Stimulated activated naive CD8-positive, alpha-beta T cell treated with anti-CD3 and anti-CD28 coated beads, Interleukin-15, amount 100 ng/mL, for 72 hours (primary cell): ENCODE measurements at places on chromosomes 1 and 21.

DNA sequence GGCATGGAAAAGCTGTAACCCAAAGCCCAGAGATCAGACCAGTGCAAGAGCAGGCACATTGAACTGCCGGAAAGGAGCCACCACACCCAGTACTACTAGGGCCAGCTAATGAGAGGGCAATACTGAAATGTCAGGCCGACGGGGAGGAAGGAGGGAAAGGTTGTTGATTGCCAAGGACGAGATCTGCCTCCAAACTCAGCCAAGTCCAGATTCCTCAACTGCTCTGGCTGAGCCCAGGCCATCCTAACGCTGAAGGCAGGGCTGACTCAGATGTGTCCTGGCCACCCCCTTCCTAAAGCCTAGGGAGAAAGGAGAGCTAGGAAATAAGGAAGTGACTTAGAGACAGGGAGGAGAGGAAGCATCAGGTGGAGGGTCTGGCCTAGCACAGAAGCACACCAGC is 42.1 kb upstream of the IPO9 start:
- DNase-seq, result no peak

DNA sequence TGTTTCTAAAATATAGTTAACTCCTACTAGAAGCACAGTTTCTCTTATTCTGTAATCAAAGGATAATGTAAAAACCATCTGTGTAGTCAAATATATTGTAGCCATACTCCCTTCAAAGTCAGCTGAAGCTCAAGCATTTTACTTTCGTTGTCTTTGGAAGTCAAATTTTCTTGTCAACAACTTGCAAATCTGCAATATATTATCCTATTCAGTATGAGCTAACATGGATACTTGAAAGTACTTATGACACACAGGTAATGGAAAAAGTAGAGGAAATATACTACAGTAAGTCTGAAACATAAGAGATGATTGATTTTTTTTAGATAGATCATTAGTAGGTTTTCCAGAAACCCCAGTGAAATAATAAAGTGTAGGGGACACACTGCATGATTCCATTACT is 121.5 kb downstream of the COL24A1 start:
- DNase-seq, result no peak

GRCh38 chr1:63864224-63864641 is 90.4 kb downstream of the ROR1 start:
- DNase-seq, result no peak

- DNase-seq, result no peak
Measured at GRCh38 chr1:8520483-8520966, 202.6 kb downstream of the SLC45A1 start.

- no peak for DNase-seq
Measured at GRCh38 chr1:117655220-117655577, 49.4 kb downstream of the TENT5C start.

DNA sequence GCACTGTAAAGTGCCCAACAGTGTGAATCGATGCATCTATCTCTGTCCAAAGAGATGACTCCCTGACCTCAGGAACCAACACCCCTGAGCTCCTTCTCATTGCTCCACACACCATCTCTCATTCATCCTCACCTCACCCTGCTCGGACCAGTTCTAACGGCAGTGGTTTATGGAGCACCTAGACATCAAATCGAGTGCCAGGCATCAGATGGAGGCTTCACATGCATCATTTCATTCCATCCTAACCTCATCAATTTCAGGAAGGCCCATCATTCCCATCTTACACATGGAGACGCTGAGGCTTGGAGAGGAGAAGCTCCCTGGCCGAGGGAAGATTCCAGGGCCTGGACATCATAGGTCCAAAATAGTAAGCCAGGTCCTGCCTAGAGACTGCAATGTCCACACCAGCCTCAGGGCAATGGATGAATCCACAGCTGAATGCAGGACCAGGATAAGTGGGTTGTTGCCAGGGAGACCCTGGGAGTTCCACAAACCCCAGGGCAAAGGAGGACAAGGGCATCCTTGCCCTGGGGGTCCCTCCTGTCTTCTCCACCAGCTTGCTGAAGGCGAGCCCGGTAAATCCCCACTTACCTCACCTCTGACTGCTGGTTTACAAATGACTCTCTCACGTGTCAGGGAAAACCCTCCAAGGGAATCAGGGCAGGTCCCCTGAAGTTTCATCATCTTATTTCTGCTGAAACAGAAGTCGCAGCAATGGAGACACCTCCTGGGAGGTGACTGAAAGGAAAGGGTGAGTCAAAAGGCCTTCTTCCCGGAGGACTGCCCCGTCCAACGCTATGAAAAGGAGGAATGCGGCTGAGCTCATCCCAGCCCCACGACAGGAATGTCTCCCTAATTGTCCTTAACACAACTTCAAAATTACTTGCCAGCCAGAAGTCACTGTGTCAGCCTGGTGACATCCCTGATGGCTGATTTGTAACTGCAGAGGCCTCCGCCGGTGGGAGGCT is 9.0 kb upstream of the IFFO2 start:
- DNase-seq, result peak; percentile 25

- DNase-seq, result no peak
Measured at GRCh38 chr1:172833954-172834353, 175.1 kb downstream of the FASLG start.

DNA sequence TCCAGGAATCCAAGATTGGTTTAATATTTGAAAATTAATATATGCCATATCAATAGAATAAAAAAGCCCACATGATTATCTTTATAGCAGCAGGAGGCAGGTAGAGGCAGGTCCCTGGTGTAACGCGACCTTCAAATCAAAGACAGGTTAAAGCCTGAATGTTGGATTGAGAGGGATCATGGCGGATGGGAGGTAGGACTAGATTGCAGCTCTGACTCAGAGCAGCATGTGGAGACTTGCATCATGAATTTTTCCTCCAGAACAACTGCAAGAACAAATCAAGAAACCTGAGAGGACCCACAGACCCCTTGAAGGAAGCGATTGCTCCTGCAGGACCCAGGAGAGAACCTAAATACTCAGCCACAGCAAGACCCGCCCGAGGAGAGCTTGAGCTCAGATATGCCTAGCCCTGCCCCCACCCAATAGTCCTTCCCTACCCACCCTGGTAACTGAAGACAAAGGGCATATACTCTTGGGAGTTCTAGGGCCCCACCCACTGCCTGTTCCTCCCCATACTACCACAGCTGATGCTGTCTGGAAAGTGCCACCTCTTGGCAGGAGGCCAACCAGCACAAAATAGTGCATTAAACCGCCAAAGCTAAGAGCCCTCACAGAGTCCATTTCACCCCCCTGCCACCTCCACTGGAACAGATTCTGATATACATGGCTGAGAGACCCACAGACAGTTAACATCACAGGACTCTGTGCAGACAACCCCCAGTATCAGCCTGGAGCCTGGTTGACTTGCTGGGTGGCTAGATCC is 19.5 kb downstream of the S100B start:
- no peak for DNase-seq

GRCh38 chr1:147585640-147586383 is 44.5 kb downstream of the BCL9 start:
- no peak for DNase-seq

- DNase-seq, result no peak
Measured at GRCh38 chr1:161199506-161200139, 769 bp upstream of the ADAMTS4 start.

GRCh38 chr1:205706601-205707502 is 26.5 kb upstream of the SLC45A3 start:
- no peak for DNase-seq

DNA sequence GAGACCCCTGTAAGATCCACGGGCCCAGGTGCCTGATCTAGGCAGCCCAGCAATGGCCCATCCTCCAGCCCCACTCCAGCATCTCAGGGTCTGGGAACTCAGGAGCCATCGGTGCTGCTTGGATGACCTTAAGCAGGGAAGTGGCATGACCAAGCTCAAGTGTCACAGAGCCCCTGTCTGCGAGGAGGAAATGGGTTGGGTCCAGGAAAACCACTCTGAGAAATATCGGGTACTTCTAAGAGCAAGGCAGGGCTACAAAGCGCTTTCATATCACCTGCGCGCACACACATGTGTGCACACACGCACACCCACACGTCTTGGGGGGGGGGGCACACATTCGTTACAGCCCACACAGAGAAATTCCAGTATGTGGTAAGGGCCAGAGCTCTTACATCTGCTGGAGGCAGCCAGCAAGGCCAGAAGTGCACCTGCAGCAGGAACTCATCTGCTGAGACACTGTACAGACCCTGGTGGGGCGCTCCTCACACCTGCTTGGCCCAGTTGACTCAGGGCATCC is 32.6 kb upstream of the SPOCD1 start:
- DNase-seq, result peak; percentile 39

DNA sequence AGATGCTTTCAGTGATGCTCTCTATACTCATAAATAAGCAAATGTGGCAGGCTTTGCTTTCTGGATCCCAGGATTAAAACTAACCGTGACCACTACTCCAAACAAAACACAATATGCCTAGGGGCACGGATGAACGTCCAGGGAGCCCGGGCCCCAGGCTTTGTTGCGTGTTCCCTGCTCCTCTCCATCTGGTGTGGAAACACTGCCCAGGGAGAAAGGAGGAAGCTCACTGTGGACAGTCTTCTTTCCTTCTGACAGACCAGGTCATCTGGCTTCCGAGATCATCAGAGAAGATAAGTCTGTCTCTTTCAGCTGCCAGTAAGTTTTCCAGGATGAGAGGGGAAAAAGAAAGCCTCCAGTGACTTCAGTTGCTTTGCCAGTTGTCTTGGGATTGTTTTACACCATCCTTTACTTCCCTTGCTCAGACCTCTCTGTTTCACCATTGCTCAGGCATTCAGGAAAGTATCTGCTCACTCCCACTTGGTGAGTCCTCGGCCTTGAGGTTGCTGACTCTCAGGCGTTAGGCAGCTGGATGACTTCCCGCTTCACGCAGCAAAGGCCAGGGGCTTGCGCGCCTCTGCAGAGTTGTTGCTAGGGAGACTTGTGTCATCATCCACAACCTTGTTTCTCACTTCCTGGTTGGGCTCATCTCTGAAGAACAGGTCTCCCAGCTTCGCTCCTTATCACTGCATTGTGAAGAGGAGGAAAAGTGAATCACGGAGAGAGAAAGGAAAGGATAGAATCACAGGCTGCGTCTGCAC is 20.6 kb upstream of the PGD start:
- no peak for DNase-seq

DNA sequence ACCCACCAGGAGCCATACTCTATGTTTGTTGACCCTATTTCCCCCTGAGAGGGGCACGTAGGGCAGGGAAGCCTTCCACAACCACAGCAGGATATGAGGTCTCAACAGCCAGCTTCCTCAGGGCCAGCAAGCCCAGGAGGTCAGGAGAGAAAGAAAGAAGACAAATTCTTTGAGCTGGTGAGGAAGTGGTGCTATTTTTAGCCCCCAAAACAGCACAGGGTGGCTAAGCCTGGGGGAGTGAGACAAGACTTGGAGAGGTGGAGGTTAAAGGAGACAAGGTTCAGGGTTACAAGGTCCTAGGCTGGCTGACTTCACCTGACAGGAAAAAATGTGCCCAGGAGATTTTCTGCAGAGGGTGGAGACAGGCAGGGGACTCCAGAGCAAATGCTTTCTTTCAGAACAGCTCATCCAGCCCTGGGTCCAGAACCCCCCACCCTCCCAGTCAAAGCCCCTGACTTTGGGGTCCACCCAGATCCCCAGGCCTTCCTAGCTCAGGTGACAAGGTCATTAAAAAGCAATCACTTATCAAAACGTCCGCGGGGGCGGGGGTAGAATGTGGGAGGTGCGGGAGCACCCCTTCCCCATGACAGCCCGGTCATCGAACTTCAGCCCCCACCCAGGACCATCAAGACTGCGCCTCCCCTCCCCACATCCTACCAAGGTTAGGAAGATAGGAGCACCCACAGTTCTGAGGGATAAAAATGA is 1.3 kb downstream of the SV2A start:
- DNase-seq, result no peak

GRCh38 chr1:220690140-220691052 is at the start of gene C1orf115:
Gene C1orf115 (plus strand): TSS chr1:220690363. CDS start chr1:220690403, 40 bp downstream.
- peak; percentile 77 for DNase-seq

GRCh38 chr1:199691540-199691939 is 336.0 kb upstream of the NR5A2 start:
- no peak for DNase-seq

DNA sequence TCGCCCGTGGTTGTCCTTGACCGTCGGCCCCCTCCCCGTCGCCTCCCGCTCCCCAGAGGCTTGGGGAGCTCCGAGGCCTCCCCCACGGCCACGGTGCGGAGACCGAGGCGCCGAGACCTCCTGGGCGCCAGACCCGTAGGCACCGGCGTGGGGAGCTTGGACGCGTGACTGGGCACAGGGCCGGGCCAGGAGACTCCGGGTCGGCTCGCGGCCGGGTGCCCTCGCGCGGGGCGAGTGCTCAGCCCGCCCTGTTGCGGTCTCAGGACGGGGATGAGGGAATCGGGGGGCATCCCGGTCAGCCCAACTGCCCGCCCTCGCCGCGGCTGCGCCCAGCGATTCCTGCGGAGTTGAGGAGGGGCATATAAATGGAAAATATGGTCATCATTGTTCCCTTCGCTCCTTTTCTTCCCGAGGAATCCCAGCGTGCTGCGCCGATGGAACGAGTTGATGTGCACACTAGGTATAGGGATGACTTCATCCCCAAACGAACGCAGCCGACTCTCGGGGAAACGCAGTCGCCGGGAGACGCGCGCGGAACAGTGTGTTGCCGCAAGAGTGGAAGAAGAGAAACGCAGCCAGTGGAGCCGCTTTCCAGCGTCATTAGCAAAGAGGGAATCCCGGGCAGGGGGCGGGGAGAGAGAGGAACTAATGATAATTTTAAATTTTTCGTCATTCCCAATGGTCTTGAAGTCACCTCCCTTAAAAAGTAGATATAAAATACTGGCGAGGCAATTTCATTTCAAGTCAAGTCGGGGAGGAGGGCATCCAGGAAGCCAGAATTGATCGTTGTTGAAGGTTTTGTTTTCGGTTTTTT is 747 bp upstream of the ENAH start:
- DNase-seq, result peak; percentile 19

GRCh38 chr1:33616780-33617179 is 144.3 kb downstream of the ZSCAN20 start:
- DNase-seq, result no peak

DNA sequence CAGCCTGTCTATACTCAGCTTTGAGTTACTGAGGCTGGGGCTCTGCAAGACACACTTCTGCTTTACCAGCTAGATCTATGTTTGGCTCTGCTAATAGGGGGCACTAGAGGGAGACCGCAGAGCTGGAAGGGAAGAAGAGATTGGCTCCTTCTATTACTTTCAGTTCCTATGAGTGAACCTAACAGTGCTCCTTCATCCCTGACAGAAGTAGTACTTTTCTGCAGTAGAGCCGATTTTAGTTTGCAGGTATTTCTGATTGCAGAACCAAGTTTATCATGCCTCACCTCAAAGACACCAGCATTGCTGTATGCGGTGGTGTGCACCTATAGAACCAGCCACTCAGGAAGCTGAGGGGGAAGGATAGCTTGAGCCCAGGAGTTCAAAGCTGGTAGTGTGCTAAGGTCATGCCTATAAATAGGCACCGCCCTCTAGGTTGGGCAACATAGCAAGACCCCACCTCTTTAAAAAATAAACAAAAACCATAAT is 5.7 kb upstream of the ZDHHC18 start:
- DNase-seq, result no peak

- no peak for DNase-seq
Measured at GRCh38 chr1:59455206-59455605, 158.3 kb downstream of the FGGY start.
